ENCODE measurements at places on chromosomes 5 and 9.

DNA sequence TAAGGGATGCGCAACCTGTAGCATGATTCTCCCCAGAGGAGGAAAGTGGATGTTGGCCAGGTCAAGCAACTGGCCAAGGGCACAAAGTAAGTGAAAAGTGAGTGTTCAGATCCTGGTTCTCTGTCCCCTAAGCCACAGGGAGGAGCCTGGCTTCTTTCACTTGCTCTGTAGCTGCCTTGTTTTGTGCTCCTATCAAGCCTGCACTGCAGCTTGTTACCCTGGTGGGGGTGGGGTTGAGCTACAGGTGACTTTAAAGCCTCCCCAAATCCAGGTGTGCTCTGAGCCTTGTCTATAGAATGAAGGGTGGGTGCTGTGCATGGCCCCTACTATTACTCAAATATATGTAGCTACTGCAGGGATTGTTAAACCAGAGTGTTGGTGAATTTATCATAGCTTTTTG is 32.9 kb downstream of the RALGPS1 start:
- no peak for DNase-seq

- DNase-seq: no peak
Observed at GRCh38 chr5:146025114-146025680, 80.2 kb downstream of the PLAC8L1 start.

DNA sequence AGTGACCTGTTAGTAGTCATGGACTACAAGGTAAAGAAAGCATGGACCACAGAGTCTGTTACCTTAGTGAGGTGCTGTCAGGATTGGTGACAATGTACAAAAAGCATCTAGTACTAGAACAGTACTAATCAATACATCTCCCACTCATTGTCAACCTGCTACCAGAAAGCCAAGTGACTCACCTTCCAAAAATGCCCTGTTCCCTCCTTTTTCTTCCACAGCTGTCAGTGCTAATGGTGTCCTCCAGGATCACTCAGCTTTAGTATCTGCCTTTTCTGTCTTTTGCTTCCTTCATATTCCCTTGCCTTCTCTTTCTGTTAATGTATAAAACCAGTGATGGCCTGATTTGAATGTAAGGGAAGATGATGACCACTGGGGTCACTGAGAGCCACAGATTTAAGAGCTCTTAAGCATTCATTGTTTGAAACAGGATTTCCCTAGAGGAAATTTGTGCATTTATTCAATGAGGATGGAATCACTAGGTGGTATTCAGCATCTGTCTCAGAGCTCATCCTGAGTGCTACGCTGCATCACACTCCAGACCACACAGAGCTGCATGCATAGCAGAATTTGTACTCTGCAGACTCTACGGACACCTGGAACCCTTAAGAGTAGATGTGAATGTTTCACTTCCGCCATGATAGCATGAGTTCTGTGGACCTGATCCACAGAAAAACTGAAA is 71.0 kb downstream of the SV2C start:
- no peak for DNase-seq

- DNase-seq: peak; percentile 21
Observed at GRCh38 chr9:35406183-35406959, 83.5 kb upstream of the RUSC2 start.

- DNase-seq: no peak
Observed at GRCh38 chr5:127316011-127316410, 25.4 kb downstream of the MEGF10 start.

- no peak for DNase-seq
Observed at GRCh38 chr5:144102361-144102760, 68.1 kb downstream of the YIPF5 start.

DNA sequence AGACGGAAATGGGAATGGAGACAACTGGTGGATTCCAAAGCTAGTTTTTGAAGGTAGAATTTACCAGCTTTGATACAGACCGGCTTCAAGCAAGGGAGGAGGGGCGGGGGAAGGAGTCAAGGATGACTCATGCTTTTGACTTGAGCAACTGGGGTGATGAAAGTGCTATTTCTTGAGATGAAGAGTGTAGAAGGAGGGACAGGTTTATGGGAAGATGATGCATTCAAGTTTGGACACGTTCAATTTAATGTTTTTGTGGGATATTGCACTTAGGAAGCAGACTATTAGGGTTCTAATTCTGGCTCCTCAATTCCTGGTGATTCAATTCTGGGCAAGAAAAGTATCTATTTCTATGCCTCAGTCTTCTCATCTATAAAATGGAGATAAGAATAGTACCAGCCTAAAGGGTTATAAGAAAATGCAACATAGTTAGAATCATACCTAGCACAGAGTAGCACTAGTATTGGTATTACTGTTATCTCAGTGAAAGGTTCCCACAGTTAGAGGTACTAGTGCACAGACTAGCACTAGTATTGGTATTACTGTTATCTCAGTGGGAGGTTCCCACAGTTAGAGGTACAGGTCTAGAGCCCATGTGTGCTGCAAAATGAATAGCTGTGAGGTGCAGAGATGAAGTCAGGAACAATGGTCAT is 4.6 kb downstream of the NIPAL4 start:
- DNase-seq: peak; percentile 61

DNA sequence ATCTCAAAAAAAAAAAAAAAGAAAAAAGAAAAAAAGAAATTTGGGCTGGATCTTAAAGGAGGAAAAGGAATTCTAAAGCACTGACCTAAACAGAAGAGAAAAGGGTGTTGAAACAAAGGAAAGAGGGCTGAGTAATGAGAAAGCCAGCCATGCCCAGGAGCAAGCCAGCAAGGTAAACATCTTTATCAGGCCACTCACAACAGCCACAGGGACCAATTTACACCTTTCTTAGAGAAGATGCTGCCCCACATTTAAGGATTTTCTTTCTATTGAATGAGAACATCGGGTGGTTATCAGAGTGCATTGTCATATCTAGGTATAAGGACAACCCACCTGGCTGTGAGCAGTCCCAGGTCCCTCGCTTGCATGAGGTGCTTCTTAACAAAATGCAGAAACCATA is 16.6 kb downstream of the LHFPL2 start:
- no peak for DNase-seq
